ENCODE measurements at places on chromosomes 5 and 9.
A peak's percentile ranks its signal among the peaks of the same experiment; 100 is the strongest.

DNA sequence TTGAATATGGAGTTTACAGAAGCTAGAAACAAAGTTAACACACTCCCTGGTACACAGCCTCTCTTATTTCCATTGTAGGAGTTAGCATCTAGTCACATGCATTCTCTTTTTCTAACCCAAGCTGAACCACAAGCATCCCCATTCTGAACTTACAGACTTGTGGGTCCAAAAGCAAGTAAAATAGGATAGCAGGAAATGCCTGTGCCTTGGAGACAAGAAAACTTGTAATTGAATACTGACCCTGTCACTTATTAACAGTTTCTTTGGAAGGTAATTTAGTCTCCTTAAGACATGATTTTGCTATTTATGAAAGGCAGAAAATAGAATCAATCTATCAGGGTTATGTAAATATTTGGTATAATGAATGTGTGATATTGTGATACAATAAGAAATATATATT is 353.6 kb downstream of the TLE4 start:
- DNase-seq, result no peak

DNA sequence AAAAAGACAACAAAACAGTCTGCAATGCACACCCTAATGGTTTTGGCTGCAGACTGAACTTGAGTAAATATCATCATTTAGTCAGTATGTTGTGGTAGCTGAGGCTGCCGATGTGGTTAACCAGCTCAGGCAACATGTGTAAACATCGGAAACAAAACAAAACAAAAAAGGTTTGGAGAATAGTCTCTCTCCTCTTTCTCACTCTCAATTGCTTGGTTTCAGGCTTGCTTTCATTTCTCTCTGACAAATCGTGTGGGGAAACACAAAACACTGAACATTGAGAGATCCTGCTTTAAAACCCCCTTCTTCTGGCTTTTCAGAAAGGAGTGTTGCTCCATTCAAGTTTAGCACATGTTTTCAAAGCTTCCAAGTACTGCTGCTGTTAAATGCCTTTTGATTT is 453.3 kb downstream of the BNC2 start:
- DNase-seq, result peak; percentile 19

GRCh38 chr9:127569886-127570401 is 42.1 kb upstream of the STXBP1 start:
- DNase-seq, result no peak

GRCh38 chr5:166786178-166786577 is 1505.3 kb upstream of the WWC1 start:
- no peak for DNase-seq

GRCh38 chr5:72376381-72376780 is 56.2 kb downstream of the PTCD2 start:
- DNase-seq, result no peak

GRCh38 chr9:124697326-124698200 is 73.5 kb downstream of the NR6A1 start:
- no peak for DNase-seq

- no peak for DNase-seq
These were observed 247.5 kb downstream of the CD180 start for GRCh38 chr5:66949066-66949465.

DNA sequence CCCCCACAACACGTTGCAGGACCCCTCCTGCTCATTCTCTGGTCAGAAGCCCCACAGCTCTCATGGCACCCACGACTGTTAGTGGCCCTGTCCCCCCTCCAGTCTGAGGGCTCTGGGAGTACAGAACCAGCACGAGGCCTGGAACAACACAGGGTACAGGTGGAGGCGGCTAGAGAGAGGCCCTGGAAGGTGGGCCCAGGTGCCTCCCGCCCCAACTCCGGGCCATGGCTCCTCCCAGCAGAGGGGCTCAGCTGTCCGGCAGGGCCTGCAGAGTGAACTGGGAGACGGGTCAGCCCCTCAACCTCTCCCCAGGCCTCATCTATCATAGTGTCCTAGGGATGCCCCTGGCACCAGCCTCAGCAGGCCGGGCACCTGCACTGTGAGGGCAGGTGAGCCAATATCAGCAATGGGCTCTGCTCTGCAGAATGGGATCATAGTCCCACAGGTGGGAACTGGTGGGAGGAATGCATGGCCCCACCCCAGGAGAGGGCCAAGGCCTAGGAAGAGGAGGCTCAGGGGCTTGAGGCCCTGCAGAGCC is 58.6 kb downstream of the BARX1 start:
- DNase-seq, result no peak

- DNase-seq, result no peak
These were observed 4.5 kb upstream of the TLE1 start for GRCh38 chr9:81693671-81694378.

DNA sequence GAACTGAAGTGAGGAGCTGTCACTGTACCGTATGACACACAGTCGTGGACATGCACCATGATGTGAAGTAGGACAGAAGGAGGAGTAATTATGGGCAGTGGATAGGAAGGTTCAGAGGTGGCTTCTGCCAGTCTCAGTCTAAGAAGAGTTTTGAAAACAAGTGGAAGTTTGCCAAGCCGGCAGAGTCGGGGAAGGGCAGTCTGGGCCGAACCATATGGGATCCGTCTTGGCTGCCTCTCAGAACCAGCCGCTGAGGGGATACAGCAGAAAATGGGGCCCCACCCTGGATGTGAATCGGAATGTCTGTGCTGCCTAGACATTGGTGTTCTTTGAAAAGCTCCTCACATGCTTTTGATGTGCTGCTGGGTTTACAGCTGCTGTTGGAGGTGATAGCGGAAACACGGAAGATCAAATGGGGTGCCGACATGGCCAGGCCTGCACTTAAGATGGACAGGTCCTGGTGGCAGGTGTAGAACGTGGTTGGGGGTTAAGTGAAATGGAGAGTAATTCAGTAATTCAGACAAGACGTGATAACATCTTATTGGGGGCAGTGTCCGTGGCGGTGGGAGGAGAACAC is 11.2 kb downstream of the SNX18 start:
- no peak for DNase-seq

GRCh38 chr5:157275403-157275802 is 9.5 kb downstream of the CYFIP2 start:
- no peak for DNase-seq

Data from T1000 (cell line).